NCI-H510A treated with DMSO at 0.1 percent for 48 hours (cell line): ENCODE measurements at places on chromosomes 1 and 21.

DNA sequence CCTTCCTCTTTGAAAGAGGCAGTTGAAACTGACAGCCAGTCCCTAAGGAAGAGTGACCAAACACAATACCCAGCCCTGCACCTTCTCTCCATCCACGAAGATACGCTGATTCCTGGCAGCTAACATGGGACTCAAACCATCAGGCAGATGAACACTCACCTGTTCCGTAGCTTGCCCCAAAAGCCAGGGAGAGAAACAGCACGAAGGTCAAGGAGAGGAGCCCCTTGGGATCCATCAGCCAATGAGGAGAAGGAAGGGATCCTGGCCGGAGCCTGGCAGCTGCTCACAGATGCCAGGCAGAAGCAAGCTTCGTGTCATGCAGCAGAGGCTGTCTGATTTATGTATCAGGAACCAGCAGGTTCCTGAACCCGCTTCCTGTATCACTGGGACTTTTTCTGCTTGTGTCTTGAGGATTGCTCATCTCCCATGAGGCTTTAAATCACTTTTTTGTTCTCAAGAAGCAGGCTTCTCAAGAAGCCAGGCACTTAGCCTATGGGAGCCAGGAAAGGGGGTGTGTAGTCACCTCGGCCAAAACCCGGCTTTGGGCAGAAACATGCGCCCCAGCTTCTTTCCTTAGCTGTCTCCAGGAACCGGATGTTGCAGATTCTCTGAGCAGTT, at the start of gene SLAMF1:
SLAMF1 (minus strand) TSS at position 334 of the 618 bp plus-strand sequence; CDS start at position 235, 99 bp downstream.
- no peak for DNase-seq

GRCh38 chr1:29931477-29932175, 695.3 kb downstream of the PTPRU start:
- no peak for DNase-seq

- DNase-seq, result no peak
These were observed 109.6 kb upstream of the TSPAN2 start for GRCh38 chr1:115198938-115199337.

GRCh38 chr1:38791164-38791515, 68.4 kb downstream of the RRAGC start:
- DNase-seq, result no peak

GRCh38 chr1:87212431-87213134, 116.1 kb upstream of the LMO4 start:
- DNase-seq, result no peak

- no peak for DNase-seq
These were observed 9.6 kb upstream of the TFF1 start for GRCh38 chr21:42375966-42376337.

- DNase-seq, result no peak
These were observed 60.1 kb upstream of the PTGS2 start for GRCh38 chr1:186740324-186740723.

DNA sequence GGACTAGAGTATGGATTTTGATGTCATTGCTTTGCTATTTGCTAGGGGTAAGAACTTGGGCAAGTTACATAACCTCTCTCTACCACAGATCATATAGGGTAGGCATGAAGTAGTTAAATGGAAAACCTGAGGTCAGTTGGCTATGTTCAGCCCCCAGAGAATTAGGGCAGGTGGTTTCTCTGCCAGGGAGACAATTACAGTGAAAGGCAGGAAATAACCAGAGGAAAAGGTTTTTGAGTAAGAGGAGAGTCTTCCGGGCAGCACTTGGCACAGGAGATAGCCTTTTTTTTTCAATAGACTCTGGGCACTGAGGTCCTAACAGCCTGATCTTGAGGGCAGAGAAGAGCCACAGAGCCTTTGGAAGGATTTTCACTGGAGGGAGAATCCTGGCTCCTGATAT, 16.7 kb upstream of the SERBP1 start:
- no peak for DNase-seq

GRCh38 chr21:27047283-27047657, 80.4 kb upstream of the ADAMTS5 start:
- no peak for DNase-seq

DNA sequence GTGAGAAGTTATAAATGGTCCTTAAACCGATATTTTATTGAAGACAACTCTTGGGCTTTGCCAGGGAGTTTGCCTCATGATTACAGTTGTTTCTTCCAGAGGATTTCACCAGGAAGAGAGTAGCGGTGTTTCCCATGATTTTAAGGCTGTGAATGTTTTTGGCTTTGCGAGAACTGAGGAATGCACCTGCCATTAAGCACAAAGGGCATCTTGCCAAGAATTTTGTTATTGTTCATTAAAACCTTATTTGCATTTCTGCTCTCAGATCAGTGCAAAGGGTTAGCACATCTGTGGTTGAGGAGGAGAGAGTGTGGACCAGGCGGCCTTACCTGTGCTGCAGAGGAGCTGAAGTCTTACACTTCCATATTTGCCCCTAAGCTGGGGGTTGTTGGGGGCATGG, 13.8 kb downstream of the CNIH3 start:
- DNase-seq, result peak; percentile 14

GRCh38 chr1:14578156-14578555, 20.3 kb upstream of the KAZN start:
- DNase-seq, result no peak

DNA sequence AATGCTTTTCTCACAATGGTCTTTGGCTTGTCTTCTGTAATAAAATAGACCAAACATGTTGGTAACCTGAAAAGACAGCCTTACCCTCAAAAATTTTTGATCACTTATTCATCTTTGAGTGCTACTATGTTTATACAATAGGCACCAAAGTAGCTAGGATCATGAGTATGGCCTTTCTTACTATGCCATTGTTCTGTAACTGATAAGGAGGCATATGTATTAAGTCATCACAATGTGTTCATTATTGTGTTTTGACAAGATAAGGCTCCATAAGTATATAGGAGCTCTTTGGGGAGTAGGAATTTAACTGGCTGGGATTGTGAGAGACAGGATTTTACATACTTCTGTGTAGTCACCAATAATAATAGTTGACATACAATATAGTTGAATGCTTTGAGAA, 675 bp downstream of the TMCO2 start:
- no peak for DNase-seq

GRCh38 chr1:53062708-53063591, 937 bp downstream of the PODN start:
- no peak for DNase-seq

DNA sequence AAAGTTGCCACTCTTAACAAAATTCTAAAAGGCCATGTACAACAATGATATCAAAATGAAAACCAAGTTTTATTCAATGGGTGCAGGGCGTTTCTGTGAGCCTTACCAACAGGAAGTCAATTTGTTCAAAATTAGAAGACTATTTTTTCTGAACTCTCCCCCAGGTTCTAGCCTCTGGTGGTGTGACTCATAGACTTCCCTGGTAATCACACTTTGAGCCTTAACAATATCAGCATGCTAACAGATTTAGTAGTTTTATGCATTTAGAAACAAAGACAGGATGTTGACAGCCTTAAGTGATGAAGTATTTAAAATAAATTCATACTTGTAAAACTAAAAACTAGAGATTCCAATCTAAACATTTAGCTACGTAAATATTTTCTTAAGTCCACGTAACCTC, 88.4 kb downstream of the LRRC8C start:
- DNase-seq, result no peak

- DNase-seq, result no peak
These were observed 314.8 kb upstream of the CXADR start for GRCh38 chr21:17197996-17198395.
